ENCODE measurements at places on chromosomes 16 and 17. TPM values are rescaled to one million over a fixed set of nuclear protein-coding genes. Genes with fewer than 3 reads are reported as not detected.

ZNRF1 gene
- 9.0 TPM for total RNA-seq

KCNJ2 gene
- 0.43 TPM for total RNA-seq

MYL4 gene
- total RNA-seq, result 0.87 TPM

KRT12 gene
- total RNA-seq, result not detected

SPIRE2 gene
- total RNA-seq, result 2.1 TPM

KRT27 gene
- total RNA-seq, result not detected

KRTAP1-4 gene
- total RNA-seq, result not detected

ERBB2 gene
- 0.76 TPM for total RNA-seq

ADAM11 gene
- total RNA-seq, result under 0.01 TPM

PRR29 gene
- 0.54 TPM for total RNA-seq

TAC4 gene
- not detected for total RNA-seq

CES3 gene
- not detected for total RNA-seq

PMM2 gene
- total RNA-seq, result 15.0 TPM

VWA3A gene
- total RNA-seq, result not detected

AHSP gene
- not detected for total RNA-seq

TSPAN10 gene
- 0.43 TPM for total RNA-seq

SLC5A11 gene
- not detected for total RNA-seq

WNT9B gene
- not detected for total RNA-seq

CCL17 gene
- not detected for total RNA-seq

RASL10B gene
- total RNA-seq, result 0.26 TPM
